ENCODE measurements at places on chromosomes 6 and 20. TPM values are rescaled to one million over a fixed set of nuclear protein-coding genes. Genes with fewer than 3 reads are reported as not detected.
A peak's percentile ranks its signal among the peaks of the same experiment; 100 is the strongest.

The STMND1 gene
- polyA plus RNA-seq: not detected

The C6orf141 gene
- polyA plus RNA-seq: not detected

DNA sequence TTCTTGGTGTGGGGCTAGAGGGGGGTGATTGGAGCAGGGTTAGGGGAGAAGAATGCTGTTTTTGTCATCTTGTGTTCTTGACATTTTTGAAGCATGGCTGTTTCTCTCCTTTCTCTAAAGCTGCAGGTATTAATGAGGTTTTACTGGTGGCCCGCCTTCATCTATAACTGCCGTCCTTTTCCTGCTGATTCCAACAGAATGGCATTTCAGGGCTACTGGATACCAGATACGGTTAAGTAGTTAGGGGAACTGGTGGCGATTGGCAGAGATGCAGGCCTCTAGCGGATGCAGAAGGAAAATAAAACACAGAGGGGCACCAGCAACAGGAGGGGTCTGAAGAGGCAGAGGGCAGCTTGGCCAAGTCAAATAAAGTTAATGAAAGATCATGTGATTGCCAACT, 89.7 kb upstream of the EEF1E1 start:
- DNase-seq: no peak

GRCh38 chr6:45021676-45022075, 306.5 kb upstream of the RUNX2 start:
- no peak for DNase-seq

- no peak for DNase-seq
Observed at GRCh38 chr6:17182961-17183360, 81.1 kb downstream of the STMND1 start.

DNA sequence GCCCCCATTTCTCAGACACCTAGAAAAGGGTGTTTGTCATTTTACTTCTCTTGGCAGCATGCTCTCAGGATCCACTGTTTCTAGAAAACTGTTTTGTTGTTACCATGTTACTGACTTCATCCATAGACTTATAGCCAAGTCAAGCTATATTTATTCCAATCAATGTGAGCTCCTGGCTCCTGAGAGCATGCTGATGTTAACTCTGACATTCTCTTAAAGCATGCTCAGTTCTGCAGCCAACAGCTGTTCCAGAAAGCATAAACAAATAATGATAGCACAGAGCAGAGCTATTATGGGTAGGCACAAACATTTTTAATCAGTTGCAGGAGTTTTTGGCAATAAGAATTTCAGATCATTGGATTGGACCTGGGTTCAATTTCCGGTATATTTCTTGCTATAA, 92.4 kb upstream of the CEP85L start:
- DNase-seq: no peak

DNA sequence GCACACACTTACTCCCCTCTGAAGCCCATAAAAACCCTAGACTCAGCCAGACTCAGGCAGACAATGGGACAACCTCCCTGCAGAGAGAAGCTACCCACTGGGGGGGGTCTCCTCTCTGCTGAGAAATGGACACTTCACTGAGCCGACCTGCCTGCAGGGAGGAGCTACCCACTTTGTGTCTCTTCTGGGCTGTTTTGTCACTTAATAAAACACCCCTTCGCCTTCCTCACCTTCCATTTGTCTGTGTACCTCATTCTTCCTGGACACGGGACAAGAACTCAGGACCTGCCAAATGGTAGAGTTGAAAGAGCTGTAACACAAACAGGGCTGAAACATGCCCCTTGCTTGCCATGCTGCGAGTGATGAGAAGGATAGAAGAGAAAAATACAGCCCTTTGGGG, 151.7 kb upstream of the HDDC2 start:
- DNase-seq: no peak

DNA sequence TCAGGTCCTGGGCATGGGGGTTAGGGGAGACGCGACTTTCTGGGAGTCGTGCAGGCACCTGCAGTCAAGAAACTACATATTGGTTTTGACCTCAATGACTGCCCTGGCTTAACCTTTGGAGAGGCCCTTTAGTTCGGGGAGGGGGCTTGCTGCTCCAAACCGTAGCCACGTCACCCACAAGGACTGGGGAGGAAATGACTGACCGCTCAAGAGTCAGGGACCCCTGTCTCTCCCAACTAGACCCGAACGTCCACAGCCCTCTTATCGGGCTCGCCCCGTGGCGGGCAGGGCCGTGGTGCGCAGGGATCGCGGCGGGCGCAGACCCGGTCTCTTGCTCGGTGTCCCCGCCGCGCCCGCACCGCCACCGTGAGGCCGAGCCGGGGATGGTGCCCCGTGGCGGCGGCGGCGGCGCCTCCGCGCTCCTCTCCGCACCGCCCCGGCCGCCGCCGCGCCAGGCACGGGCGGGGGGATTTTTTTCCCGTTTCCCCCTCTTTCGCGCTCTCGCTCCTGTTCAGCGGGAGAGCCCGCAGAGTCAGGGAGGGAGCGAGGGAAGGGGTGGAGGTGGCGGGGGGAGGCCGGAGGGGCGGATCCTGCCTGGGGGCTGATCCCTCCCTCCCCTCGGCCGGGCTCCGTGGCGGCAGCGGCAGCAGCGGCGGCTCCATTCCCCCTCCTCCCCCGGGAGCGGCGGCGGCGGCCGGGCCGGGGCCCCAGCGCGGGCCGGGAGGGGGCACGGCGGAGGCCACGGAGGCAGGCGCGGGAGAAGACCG, at the start of gene BRPF3:
TSS of gene BRPF3 (plus strand) at position 632 of the 767 bp plus-strand sequence. CDS start 3,579 bp downstream, outside the sequence.
- peak; percentile 66 for DNase-seq

The PHACTR3 gene
- not detected for polyA plus RNA-seq

DNA sequence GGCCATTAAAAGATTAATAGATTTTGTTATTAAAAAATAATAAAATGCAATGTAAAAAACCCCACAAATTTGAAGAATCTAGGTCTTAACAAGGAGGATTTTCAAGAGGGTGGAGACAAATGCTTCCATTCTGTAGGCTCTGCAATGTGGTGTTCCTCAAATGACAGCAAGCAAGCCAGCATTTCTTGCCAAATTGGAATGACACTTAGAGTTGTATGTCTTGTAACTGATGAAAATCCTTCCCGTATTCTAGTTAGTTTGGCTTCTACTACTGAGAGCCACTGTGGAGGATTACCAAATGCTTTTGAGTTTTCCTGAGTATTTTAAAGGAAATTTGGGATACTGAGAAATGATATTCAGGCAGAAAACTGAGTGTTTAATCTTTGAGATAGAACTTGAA, 1225.5 kb upstream of the CITED2 start:
- no peak for DNase-seq

DNA sequence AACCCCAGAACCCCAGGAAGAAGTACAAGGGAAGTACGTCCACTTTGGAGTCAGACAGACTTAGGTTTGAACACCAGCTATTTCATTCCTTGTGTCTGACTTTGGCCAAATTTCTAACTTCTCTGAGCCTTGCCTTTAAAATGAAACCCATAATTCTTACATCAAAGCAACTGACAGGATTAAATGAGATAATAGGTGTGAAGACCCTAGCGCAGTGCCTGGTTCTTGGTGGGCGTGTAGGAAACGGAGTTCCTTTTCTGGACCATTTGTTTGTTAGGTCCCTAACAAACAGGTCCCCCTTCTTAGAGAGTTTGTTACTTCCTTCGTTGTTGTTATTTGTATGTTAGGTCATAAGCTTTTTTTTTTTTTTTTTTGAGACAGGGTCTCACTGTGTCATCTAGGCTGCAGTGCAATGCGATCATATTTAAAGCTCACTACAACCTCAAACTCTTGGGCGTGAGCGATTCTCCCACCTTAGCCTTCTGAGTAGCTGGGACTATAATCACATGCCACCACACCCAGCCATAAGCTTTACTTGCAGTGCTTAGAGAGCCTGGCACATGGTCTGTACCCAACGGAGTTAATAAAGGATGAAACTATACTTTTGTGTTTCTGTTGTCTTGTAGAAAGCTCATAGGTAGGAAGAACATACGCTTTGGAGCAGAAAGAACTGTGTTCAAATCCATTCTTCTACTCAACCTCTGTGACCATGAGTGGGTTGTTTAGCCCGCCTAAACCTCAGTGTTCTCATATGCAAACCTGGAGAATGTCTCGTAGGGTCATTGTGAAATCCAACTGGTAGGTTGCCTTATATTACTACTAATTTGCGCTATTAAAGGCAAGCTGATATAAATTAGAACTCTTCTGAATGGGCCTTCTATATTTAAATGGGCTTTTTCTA, 21.8 kb upstream of the MROH8 start:
- no peak for DNase-seq

Data from CD8-positive, alpha-beta memory T cell (primary cell).